Colonic mucosa (tissue), 4 donors: ENCODE measurements at places on chromosomes 16 and 17. TPM values are rescaled to one million over a fixed set of nuclear protein-coding genes. Genes with fewer than 3 reads are reported as not detected.

GRCh38 chr17:27526604-27527002, 70.4 kb downstream of the KSR1 start:
- DNase-seq = peak; percentile 44

Gene MYH3
- total RNA-seq = 1.3 TPM

DNA sequence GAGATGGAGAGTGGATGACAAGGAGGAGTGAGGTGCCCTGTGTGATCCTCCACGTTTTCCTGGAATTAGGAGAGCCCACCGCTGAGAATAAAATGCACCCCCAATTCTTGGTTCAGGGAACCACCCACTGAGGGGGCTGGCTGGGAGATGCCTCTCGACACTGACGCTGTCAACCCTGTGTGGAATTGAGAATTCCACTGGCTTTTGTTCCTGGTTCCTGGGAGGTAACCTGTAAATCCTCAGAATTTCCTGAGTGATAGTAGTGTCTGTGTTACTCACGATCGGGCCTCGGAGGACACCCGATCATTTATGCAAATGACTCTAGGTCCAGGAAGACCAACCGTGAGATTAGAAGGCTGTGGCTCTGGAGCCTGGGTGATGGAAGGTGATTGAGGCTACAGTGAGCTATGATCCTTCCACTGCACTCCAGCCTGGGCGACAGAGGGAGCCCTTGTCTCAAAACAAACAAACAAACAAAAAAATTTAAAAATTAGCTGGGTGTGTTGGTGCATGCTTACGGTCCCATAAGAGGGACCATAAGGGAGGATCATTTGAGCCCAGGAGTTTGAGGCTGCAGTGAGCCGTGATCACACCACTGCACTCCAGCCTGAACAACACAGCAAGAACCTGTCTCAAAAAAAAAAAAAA, 11.7 kb upstream of the PRPSAP1 start:
- no peak for DNase-seq

- peak; percentile 98 for DNase-seq
Observed at GRCh38 chr16:29290631-29291247, 115.8 kb downstream of the NPIPB11 start.
